ENCODE measurements at places on chromosomes 3 and 15.

DNA sequence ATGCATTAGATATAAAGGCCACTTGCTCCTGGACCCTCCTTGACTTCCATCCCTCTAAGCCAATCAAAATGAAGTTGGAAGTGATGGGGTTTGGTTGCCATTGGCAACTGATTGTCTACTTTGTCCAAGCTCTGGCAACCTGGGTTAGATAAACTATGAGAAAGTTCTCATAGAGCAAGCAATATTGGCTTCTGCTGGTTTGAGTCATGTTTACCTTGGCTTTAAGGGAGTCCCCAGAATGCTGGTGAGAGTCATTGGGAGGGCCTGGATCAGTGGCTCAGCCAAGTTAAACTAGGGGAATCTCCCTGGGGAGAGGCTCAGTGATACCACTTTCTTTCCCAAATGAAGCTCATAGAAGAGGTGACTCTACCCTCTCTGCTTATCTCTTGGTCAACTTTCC is 176.3 kb upstream of the ROPN1 start:
- DNase-seq: no peak

- no peak for DNase-seq
Observed at GRCh38 chr3:132265028-132265427, 52.2 kb upstream of the ACP3 start.

DNA sequence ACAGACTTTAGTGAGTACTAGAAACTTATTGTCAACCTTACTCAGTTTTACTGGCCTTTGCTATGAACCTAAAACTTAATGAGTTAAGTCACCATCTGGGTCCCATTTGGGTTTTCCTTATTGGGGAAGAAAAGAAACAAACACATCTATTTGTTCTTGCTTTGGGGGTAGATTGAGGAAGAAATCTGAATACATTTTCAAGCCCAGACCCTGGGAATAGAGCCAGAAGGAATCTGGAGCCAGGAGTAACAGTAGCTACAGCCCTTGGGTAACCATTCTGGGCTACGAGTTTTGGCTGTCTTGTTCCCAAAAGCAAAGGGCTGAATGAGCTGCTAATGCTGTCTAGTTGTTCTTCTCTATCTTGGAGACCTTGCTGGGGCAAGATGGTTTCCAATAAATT is 16.5 kb downstream of the SLC12A1 start:
- DNase-seq: no peak

- peak; percentile 1 for DNase-seq
Observed at GRCh38 chr3:143951351-143951971, 20.2 kb upstream of the DIPK2A start.

GRCh38 chr15:39665629-39666250 is 84.9 kb downstream of the THBS1 start:
- DNase-seq: no peak

- DNase-seq: no peak
Observed at GRCh38 chr15:26805470-26805869, 32.6 kb upstream of the GABRB3 start.

DNA sequence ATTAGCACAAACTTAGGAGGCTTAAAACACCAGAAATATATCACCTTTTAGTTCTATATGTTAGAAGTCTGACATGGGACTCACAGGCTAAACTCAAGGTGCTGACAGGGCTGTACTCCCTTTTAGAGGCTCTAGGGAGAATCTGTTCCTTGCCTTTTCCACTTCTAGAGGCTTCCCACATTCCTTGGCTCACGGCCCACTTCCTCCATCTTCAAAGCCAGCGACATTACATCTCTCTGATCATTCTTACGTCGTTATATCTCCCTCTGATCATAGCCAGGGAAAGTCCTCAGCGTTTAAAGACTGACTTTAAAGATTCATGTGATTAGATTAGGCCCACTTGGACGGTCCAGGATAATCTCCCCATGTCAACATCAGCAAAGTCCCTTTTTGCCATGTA is 166.3 kb downstream of the GREM1 start:
- no peak for DNase-seq

DNA sequence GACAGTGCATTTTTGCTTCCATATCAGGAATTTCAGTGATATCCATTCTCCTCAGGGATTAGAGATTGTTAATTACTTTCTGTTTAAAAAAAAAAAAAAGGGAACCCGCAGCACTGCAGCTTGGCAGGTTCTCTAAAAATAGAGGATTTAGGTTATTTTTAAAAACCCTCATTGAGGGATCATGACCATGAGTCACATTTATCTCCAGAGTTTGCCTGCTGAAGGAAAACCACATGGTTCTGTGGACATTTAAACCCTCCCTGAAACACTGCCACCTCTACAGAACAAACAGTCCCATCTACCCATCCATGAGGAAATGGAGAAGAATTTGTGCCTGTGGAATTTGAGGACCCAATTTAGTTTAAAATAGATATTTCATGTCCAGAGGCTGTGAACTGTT is 66.2 kb upstream of the UBE2E1 start:
- DNase-seq: no peak

GRCh38 chr3:127779747-127780146 is 42.6 kb downstream of the MGLL start:
- DNase-seq: no peak

GRCh38 chr3:39268549-39268900 is 11.3 kb downstream of the CX3CR1 start:
- no peak for DNase-seq

GRCh38 chr3:81744366-81744765 is 17.1 kb downstream of the GBE1 start:
- DNase-seq: no peak

- DNase-seq: no peak
Observed at GRCh38 chr3:135260025-135260424, 465.0 kb downstream of the EPHB1 start.

DNA sequence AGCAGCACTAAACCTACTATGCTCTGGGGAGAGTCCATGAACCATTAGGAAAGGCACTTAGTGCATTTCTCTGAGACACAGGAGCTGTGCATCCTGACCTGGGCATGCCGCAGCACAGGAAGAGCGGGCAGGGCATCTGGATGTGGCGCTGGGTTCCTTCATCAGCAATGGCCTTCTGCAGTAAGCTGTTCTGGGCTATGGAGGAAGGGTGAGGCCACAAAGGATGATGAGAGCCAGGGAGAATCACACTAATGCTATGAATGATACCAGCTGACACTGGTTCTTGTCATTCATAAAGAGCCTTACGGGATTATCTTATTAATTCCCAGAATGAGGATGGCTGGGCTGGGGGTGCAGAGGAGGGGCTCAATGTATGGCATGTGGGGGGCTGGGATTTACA is 12.7 kb upstream of the SCN10A start:
- DNase-seq: no peak

All from NCI-H345 (cell line).